Activated naive CD8-positive, alpha-beta T cell treated with anti-CD3 and anti-CD28 coated beads, Interleukin-2, amount 50 U/mL, for 16 hours (primary cell): ENCODE measurements at places on chromosomes 5 and 9.

DNA sequence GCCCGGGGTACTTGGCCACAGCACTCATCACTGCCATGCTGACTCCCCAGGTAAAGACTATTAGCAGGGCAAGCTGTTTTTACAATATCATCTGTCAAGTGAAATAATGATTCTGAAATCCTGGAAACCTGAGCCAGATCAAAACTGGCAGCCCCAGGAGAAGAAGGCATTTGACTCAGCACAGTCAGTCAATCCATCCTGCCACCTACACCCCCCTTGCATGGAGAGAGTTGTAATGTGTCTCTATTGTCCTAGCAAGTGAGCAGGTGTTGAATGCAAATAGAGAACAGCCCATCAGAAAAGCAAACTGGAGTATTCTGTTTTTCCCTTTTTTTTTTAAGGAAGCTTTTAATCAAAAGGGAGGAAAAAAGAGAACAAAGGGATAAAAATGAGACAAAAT is 291.2 kb downstream of the BRINP1 start:
- no peak for DNase-seq

GRCh38 chr5:4630031-4630430 is 510.1 kb upstream of the ADAMTS16 start:
- DNase-seq = no peak

DNA sequence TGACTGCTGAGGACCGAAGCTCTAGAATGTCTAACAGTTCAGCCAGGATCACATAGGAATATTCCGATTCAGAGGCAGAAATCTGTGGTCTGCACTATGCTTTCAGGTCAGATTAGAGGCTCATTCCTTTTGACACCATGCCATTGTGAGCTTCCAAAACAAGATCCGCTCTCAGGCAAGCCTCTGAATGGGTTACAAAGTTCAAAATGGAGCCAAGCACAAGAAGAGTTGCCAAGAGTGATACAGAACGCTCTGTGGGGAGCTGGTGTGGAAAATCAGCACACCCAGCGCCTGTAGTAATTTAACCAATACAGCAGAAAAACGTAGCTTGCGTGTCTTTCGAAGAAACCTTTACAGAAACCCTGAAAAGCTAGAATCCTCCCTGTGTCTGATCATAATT is 33.3 kb upstream of the FAT2 start:
- no peak for DNase-seq

DNA sequence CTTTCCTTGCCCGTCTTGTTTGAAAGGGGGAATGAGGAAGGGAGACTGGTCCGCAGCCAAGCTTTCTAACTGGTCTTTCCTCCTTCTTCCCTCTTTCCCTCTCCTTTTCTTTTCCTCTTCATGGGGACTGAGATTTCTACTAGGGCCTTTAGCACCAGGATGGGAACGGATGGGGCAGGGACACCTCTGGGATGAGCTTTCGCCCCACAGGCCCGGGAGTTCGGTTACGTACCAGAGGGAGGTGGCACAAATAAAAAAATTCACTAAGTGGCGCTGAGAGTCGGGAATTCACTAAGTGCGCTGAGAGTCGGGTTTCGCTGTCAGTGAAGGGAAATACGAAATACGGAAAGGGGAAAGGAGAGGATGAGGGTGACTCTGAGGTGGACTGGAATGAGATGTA is 21.6 kb downstream of the BTNL9 start:
- DNase-seq = no peak

GRCh38 chr9:8825585-8826147 is 1026.1 kb upstream of the DMAC1 start:
- DNase-seq = no peak

GRCh38 chr5:140348104-140348503 is 1.7 kb upstream of the HBEGF start:
- DNase-seq = no peak

- DNase-seq = no peak
These were observed 78.7 kb upstream of the SH3PXD2B start for GRCh38 chr5:172533058-172533398.

DNA sequence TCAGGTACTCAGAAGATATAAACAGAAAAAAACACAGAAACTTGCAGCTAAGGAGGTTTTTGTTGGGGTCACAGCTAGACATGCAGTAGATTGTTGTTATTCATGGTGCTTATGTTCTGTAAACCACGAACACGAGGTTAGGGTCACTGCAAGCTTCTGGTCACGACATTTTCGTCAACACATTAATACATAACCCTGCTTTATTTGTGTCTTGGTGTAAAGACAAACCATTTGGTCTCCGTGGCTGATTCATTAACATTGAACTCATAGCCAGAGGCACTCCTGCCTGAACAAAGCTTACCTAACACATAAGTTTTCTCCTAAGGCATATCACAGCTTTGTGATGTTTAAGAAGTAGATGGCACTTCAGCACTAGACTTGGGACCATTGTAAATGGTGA is 16.9 kb downstream of the TEK start:
- DNase-seq = no peak

GRCh38 chr5:75510836-75511434 is 494 bp downstream of the CERT1 start:
- DNase-seq = no peak
